ENCODE measurements at places on chromosomes 5 and 9.
A peak's percentile ranks its signal among the peaks of the same experiment; 100 is the strongest.

GRCh38 chr9:134456756-134457305 lies 130.6 kb downstream of the RXRA start:
- no peak for DNase-seq

GRCh38 chr5:175621971-175622370 lies 35.9 kb upstream of the HRH2 start:
- no peak for DNase-seq

GRCh38 chr5:140324041-140324600 lies 21.2 kb upstream of the PFDN1 start:
- DNase-seq: no peak

- no peak for DNase-seq
Observed at GRCh38 chr5:87313216-87313615, 45.5 kb downstream of the RASA1 start.

DNA sequence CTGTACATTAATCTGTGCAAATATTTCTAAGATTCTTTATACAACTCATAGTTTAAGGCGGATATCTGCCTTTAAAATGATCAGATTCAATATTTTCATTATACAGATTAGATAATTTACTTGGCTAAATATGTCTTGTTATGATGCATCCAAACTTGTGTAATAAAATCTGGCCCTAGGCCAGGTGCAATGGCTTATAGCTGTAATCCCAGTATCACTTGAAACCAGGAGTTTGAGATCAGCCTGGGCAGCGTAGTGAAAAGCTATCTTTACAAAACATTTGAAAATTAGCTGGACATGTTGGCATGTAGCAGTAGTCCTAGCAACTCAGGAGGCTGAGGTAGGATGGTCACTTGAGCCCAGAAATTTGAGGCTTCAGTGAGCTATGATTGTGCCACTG lies 2002.2 kb upstream of the ACO1 start:
- DNase-seq: no peak

GRCh38 chr9:95689669-95690068 lies 172.9 kb upstream of the PTCH1 start:
- DNase-seq: no peak

GRCh38 chr5:172496671-172497371 lies 42.5 kb upstream of the SH3PXD2B start:
- DNase-seq: no peak

- DNase-seq: no peak
Observed at GRCh38 chr9:112764344-112764743, 13.8 kb downstream of the SNX30 start.

DNA sequence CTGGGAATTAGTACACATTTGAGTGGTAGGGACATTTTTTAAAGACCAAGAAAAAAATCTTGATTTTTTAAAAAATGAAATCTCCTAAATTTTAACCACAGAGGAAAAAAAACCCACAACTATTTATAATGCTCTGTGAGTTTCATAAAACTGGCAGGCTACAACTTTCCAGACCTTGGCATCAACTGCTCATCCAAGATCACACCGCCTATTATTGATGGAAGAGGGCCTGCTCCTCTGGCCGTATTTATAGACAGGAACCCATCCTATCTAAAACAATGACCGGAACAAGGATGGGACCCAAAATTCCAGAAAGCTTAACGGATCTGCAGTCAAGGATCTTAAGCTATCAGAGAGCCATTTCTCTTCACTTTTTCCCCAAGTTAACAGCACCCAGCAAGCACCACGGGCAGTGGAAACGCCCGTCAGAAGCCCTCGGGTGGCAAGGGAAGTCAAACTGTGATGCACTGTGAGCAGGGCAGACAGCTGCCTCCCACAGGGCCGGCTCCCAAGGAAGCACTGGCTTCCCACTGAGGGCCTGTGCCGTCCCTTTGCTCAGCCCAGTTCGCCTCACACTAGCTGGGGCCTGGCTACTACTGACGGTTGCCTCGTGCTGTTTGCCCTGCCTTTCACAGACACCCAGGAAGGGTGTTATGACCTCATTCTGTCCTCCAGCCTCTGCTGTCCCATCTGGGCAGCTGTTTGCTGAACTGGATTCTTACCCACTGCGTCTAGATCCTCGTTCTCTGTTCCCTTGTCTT lies 62.8 kb downstream of the CDC14B start:
- no peak for DNase-seq

DNA sequence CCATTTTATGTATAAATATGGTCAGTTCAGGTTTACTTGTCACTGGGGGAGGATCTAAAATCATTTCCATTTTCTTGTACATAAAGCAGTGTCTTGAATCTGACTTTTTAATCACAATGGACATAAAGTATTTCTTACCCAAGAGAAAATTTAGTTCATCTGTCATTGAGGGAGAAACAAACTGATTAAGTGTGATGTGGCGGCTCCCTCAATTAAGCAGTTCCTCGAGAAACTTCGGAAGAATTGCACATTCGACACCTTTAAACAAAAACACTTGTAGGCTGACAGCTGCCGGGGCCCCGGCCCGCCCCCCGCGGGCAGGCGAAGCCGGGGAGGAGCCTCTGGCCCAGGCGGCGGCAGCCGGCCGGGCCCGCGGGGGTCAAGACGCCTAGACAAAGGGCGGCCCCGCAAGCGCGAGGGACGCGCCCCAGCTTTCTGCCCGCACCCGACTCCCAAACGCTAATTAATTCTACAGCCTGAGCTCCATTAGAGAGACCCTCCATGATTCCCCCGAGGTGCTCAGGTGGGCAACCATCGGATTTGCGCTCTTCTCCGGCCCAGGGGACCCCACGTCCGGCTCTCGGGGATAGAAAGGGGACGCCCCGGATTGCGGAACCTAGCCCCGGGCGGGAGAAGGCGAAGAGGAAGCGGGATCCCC lies 750 bp downstream of the TRIM36 start:
- no peak for DNase-seq

DNA sequence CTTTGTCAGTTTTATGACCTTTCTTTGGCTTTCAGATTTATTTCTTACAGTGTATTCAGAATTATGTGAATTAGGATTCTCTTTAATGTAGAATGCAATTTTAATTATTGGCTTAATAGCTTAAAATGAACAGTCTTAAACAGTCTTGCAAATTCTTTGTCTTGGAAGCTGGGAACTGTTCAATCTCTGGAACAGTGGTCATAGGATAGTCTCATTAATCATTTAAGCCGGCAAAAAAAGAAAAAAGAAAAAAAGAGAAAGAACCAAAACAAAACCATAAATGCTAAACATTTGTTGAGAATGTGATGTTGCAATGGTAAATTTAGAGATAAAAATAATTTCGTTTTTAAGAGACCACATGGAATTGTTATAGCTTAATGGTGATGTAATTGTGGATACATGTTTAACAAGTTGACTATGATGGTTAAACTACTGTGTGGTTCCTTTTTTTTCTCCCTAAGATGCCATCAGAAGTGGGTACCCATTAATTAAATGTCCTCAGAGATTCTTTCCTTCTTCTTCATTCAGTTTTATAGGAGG lies 61.6 kb downstream of the NNT start:
- no peak for DNase-seq

GRCh38 chr9:114487607-114488300 lies 17.5 kb downstream of the WHRN start:
- DNase-seq: peak; percentile 77

DNA sequence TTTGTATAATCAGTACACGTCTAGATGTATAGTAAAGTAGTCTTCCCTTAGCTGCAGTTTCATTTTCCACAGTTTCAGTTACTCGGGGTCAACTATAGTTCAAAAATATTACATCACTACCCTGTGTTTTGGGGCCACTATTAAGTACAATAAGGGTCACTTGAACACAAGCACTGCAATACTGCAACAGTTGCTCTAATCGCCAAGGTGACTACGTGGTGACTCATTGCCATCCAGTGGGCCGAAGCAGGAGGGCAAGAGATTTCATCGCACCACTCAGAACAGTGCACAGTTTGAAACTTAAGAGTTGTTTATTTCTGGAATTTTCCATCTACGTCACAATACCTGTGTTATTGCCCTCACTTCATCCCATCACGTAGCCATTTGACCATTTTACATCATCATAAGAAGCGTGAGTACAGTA lies at the start of gene ARL14EPL:
Gene ARL14EPL (plus strand): TSS at position 379 of the 424 bp plus-strand sequence. CDS start 18,994 bp downstream, outside the sequence.
- DNase-seq: no peak

DNA sequence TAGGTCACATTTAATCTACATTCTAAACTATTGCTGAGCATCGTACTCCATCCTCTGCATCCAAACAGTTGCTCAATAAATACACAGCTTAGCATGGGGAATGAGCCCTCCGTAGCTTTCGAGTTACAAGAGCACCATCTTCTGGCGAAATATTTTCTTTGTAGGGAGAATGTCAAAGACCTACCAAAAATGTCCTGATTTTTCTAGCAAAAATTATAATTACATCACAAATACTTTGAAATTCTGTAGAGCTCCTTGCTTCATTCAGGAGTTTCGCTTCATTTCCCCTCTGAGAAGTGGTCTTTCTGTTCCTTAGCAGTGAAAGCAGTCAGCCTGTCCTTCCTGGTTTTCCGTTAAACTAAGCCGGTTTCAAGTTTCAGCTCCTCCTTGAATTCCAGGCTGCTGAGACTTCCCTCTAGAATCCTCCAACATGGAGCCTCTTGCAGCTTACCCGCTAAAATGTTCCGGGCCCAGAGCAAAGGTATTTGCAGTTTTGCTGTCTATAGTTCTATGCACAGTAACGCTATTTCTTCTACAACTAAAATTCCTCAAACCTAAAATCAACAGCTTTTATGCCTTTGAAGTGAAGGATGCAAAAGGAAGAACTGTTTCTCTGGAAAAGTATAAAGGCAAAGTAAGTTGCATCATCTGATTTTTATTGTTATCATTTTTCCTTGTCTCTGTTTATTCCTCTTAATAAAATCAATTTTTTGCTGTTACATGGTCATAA lies at the start of gene GPX8:
Gene GPX8 (plus strand): TSS at position 409 of the 730 bp plus-strand sequence. CDS start 22 bp downstream, at position 431.
- peak; percentile 60 for DNase-seq

DNA sequence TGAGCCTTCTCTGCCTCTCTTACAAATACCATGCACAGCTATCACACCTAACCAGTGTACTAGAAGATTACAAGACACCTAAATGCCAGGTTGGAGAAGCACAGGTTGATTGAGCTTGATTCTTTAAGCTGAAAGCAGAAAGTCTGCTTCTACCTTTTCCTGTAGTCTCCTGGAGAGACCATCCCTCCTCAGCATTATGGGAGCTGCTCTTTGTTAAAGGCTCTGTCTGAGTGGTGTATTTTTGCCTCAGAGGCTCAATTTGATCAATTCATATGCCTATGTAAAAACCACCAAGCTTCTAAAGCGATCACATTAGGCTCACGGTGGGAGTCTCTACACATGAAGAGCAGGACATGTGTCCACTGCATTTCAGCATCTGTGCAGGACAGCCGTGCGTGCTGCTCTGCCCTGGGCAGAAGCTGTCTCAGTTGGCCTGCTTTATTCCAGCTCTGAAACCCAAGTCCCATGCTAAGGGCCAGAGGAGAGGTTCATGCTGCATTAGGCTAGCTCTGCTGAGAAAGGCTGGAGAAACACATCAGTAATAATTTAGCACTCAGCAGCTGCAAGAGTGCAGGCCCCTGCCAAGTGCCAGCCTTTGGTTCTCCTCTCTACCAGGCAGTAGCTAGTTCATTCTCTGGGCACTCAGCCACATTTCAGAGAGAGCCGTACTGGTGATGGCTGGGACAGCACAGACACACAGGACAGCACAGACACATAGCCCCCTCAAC lies 41.7 kb downstream of the TMEM167A start:
- DNase-seq: no peak

DNA sequence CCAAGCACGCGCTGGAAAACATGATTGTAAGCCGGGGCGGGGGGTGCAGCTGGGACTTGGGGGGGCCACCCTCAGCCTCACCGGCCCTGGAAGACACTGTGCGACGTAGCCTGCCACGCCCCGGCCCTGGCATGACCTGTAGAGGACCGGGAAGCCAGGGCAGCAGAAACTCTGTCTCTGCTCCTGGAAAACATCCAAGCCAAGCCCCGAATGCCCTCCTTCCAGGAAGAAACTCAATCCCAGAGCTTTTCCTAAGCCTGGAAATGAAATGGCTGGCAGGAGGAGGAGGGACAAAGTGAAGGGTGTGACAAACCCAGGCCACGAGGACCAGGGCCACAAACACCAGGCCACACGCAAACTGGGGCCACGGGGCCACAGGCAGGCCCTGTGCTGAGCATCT lies 55.4 kb downstream of the KCNT1 start:
- no peak for DNase-seq

- peak; percentile 79 for DNase-seq
Observed at GRCh38 chr9:75128535-75128934, 40.2 kb downstream of the OSTF1 start.

DNA sequence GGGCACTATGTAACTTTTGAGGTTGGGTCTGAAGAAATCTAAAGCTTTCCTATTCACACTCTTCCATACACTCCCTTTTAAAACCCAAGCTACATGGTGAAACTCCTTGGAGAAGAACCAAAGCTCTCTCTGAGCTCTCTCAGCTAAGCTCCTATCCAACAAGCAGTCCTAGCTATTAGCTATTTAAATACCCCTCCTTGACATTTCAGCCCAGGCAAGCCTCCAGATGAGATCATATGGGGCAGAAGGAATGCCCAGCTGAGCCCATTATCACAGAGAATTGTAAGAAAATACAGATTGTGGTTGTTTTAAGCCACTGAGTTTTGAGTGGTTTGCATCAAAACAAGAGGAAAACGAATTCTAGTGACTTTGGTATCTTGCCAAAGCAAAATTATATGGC lies 15.2 kb downstream of the HSPB3 start:
- DNase-seq: no peak

DNA sequence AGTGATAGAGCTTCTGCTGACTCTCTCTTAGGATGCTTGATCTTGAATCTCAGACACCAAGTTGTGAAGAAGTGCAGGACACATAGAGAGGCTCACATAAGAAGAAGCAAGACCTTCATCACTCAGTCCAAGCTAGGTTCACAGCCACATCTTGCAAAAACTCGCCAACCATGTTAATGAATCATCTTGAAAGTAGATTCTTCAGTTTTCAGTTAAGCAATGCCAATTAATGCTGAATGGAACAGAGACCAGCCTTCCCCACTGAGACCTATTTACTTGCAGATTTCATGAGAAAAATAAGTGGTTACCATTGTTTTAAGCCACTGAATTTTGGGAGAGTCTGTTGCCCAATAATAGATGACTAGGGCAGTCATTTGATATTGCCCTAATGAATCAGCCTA lies 217.7 kb upstream of the EDIL3 start:
- no peak for DNase-seq

- DNase-seq: peak; percentile 70
Observed at GRCh38 chr5:80083101-80083890, 48.1 kb downstream of the THBS4 start.

GRCh38 chr5:108341866-108342265 lies 40.0 kb downstream of the FBXL17 start:
- no peak for DNase-seq

- no peak for DNase-seq
Observed at GRCh38 chr9:83431101-83432060, 106.8 kb downstream of the FRMD3 start.

DNA sequence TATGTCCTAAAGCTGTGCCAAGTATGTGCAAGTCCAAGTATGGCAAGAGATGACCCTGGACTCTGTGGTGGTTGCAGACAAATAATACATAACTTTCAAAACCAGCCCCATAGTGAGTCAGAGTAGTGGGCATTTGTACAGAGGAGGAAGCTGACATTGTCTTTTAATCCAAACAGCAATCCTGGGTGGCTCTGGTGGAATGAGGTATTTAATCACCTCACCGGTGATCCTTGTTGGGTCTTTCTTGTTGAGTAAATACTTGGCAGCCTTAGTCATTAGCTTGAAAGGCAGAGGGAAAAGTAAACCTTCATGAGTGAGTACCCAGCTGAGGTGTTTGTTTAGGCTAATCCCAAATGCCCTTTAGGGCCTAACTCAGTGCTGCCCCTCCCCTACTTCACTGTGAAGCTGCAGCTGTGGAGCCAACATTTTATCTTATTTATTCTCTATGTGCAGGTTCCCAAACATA lies 148.7 kb upstream of the SLC12A2 start:
- DNase-seq: no peak

- DNase-seq: no peak
Observed at GRCh38 chr5:178588769-178589168, 1.4 kb downstream of the COL23A1 start.

GRCh38 chr5:133081703-133082102 lies 29.9 kb downstream of the HSPA4 start:
- DNase-seq: no peak
